ENCODE measurements at places on chromosomes 3 and 15. TPM values are rescaled to one million over a fixed set of nuclear protein-coding genes. Genes with fewer than 3 reads are reported as not detected.

The ZIC1 gene
- 0.07 TPM for total RNA-seq

The CCRL2 gene
- total RNA-seq, result 4.4 TPM

The CCR3 gene
- not detected for total RNA-seq

The FEZF2 gene
- total RNA-seq, result not detected

The CPB1 gene
- total RNA-seq, result 0.95 TPM

The TJP1 gene
- total RNA-seq, result 146 TPM

The GPX1 gene
- 319 TPM for total RNA-seq

The ALDH1A3 gene
- total RNA-seq, result 21.8 TPM

The ALDH1A2 gene
- 4.3 TPM for total RNA-seq

The CAMKV gene
- total RNA-seq, result not detected

The GOLGA6L4 gene
- total RNA-seq, result 22.2 TPM

The FANCD2OS gene
- total RNA-seq, result not detected

The FBXL22 gene
- 21.2 TPM for total RNA-seq

The ESYT3 gene
- total RNA-seq, result 1.9 TPM

The GAP43 gene
- 2.8 TPM for total RNA-seq

The MRPS25 gene
- 13.8 TPM for total RNA-seq

The SI gene
- total RNA-seq, result not detected

The PPARG gene
- total RNA-seq, result 8.5 TPM

The CADPS gene
- total RNA-seq, result 0.14 TPM

The LYZL4 gene
- not detected for total RNA-seq

The USP50 gene
- total RNA-seq, result not detected

The TUSC7 gene
- total RNA-seq, result not detected

The NEK10 gene
- 0.68 TPM for total RNA-seq

The GOLGA6L10 gene
- total RNA-seq, result 0.42 TPM

The EXD1 gene
- total RNA-seq, result not detected

The ST8SIA2 gene
- total RNA-seq, result not detected

The PARP15 gene
- total RNA-seq, result 4.0 TPM

The SLC22A13 gene
- 2.2 TPM for total RNA-seq

The ACAP2 gene
- 32.2 TPM for total RNA-seq

The ZBBX gene
- total RNA-seq, result not detected

The SCAANT1 gene
- not detected for total RNA-seq

The GMNC gene
- not detected for total RNA-seq

The MKRN3 gene
- 6.8 TPM for total RNA-seq

The EIF4E3 gene
- 8.8 TPM for total RNA-seq

The ENTPD3 gene
- total RNA-seq, result not detected

The PPP2R3A gene
- 18.0 TPM for total RNA-seq

The MITF gene
- total RNA-seq, result 12.3 TPM

The ERICH6 gene
- total RNA-seq, result not detected

The KBTBD13 gene
- 0.63 TPM for total RNA-seq

The MEIS2 gene
- 57.2 TPM for total RNA-seq

The GPD1L gene
- total RNA-seq, result 32.8 TPM

The TM4SF1 gene
- 342 TPM for total RNA-seq

The SELENOK gene
- total RNA-seq, result 22.6 TPM

The GPR171 gene
- total RNA-seq, result not detected

The CAND2 gene
- total RNA-seq, result 25.9 TPM

The ZNF80 gene
- not detected for total RNA-seq

The BCHE gene
- 2.2 TPM for total RNA-seq

The PLSCR5 gene
- total RNA-seq, result not detected

The BTLA gene
- not detected for total RNA-seq

The SCN10A gene
- total RNA-seq, result not detected
